Placental pericyte (primary cell): ENCODE measurements at places on chromosomes 1 and 21. TPM values are rescaled to one million over a fixed set of nuclear protein-coding genes. Genes with fewer than 3 reads are reported as not detected.

Gene RAD54L
- total RNA-seq: 0.22 and 9.3 TPM in 2 replicates

Gene KCNN3
- under 0.01 TPM in 1 of 2 replicates, not detected in the other for total RNA-seq

Gene LCE6A
- total RNA-seq: not detected in 2 replicates

Gene SPRR2E
- total RNA-seq: not detected in 2 replicates

Gene FBXO42
- total RNA-seq: 18.8 and 21.5 TPM in 2 replicates

Gene LRRC7
- total RNA-seq: under 0.01 TPM in 2 replicates

Gene PCAT6
- 0.86 TPM in 1 of 2 replicates, not detected in the other for total RNA-seq

Gene C1orf53
- 1.1 and 3.3 TPM in 2 replicates for total RNA-seq
